Activated naive CD8-positive, alpha-beta T cell treated with anti-CD3 and anti-CD28 coated beads, Interleukin-2, amount 50 U/mL, for 16 hours (primary cell): ENCODE measurements at places on chromosomes 6 and 20.

GRCh38 chr6:84123186-84123585 is 89.6 kb downstream of the MRAP2 start:
- no peak for DNase-seq

GRCh38 chr6:80022803-80023202 is 18.4 kb downstream of the TTK start:
- DNase-seq, result no peak

GRCh38 chr6:130966344-130966980 is 96.6 kb downstream of the EPB41L2 start:
- no peak for DNase-seq

GRCh38 chr6:98839781-98840361 is 5.5 kb downstream of the POU3F2 start:
- DNase-seq, result no peak

DNA sequence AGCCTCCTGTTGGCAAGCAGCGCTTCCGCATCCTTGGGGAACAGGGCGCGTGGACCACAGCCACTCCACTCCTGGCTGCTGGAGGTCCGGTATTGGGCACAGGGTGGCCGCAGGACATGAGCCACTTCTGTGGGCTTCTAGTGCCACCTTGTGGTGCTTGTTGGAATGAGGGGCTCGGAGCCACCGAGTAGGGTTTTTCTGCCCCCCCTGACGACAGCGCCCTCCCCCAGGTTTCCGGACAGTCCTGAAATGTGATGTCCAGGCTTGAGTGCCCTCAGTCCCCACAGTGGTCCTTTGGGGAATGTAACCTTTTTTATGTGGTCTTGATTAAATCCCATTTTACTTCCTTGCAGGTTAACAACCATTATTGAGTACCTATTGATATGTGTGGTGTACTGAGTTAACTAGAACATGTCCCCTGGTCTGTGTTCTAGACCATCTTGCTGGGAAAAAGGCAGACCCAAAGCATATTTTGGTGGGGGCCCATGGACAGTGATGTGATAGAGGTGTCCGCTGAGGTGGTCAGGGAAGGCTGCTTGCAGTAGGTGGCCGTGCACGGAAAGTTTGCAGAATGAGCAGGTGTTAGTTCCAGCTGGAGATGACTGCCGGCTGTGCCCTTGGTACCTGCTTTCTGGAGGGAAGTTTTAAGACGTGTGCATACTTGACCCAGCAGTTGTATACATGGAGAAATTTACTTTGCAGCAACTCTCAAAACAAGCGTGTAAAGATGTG is 70.0 kb downstream of the PTPN1 start:
- DNase-seq, result peak; percentile 30

GRCh38 chr6:146481527-146481926 is 62.1 kb upstream of the RAB32 start:
- DNase-seq, result no peak

DNA sequence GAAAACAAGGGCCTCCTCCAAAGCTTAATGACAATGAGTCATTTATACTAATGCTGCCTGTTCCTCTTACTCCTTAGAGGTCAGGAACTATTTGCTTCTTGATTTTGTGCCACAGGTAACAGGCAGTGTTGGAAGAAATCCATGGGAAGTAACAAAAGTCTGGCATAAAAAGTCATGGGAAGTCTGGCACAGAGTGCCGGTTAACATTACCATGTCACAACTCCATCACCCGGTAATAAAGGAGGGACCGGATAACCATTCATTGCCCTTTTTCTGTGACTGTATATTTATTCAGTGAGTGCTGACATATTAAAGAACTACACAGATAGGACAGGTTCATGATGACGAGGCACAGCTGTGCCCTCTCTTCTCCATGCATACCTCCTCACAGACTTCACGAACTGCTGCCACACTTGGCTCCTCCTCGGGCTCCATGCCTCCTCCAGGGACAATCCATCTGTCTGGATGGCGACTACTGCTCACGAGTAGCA is 50.9 kb downstream of the NUDT3 start:
- DNase-seq, result no peak

- no peak for DNase-seq
These were observed 228.8 kb upstream of the FAM83B start for GRCh38 chr6:54617730-54618129.

DNA sequence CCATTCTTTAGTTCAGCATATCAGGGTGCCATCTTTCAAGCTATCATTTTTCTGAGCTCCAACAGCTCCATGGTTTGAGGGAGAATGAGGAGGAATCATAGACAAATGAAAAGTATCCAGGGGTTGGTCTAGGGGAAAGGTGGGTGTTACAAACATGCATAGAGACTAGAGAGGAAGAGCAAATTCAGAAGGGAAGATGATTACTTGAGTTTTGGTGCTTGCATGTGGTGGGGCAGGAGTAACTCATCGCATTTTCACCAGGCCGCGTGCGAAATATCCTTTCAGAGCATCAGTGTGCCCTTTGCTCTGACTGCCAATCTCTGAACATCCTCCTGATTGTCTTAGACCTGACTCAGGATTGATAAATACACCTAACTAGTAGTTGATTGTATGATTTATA is 7.7 kb upstream of the BICRAL start:
- DNase-seq, result peak; percentile 23

- no peak for DNase-seq
These were observed 20.3 kb downstream of the ENPP1 start for GRCh38 chr6:131828080-131828479.

- no peak for DNase-seq
These were observed 3.1 kb downstream of the SNPH start for GRCh38 chr20:1269235-1269634.

DNA sequence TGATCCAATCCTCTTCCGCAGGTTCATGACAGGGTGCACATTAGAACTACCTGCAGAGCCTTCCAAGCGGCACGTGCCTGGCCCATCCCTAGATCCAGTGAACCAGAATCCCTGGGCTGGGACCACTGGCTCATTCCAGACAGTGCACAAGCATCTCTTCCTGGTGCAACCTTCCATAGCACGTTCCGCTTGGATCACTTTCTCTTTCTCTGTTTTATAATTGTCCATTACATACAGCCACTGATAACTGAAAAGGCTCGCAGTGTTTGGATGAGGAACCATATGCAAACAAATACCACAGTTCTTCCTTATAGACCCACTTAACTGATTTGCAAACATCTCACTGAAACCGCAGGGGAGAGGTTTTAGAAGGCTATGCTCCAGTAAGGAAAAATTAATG is 59.6 kb upstream of the DDR1 start:
- DNase-seq, result no peak

DNA sequence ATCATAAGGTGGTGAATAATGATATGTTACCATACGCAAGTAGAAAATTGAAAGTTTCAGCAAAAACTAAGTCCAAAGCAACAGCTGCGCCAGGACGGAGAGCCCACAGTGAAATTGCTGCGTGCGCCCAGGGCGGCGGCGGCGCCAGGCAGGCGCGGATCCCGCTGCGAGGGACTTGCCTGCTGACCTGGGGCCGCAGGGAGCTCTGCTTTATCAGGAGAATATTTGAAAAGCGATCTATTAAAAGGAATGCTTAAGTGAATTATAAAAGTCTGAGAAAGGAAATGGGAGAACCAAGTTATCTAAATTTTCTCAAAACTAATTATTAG is 85.4 kb downstream of the THBS2 start:
- no peak for DNase-seq

DNA sequence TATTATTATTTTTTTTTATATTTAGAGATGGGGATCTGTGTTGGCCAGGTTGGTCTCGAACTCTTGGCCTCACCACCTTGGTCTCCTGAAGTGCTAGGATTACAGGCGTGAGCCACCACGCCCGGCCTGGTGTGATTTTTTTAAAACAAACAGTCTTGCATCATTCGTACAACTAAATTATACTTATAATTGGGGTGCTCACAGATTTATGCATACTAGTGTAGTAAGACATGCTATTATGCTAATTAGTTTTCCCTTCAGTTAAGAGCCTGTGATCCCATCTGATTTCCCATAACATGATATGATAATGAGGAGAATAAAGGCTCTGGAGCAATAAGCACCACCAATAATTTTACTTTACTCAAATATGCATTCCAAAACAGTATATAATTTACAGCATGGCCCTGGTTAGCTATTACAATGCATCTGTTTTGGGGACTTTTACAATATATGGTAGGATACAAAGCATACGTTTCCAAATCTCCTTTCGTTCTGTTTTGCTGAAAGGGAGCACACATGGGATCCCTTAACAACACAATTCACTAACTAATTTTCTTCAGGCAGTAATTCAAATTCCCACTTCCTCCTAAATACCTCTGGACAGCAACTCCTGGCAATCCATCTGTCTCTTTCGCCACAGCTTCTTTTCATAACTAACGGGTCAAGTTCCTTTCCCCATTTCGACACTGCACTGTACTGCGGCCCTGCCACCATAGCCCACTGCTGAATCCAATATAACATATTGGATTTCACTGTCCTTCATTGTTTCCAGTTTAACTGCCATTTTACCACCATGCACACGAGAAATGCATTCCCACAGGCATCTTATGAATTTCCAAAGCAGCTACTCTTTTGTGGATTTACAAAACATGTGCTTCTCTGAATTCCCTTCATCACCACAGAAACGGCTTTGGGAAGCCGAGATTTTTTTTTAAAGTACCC is 1.7 kb downstream of the NUDT3 start:
- no peak for DNase-seq

- no peak for DNase-seq
These were observed 39.3 kb downstream of the BEND3 start for GRCh38 chr6:107075951-107076381.

DNA sequence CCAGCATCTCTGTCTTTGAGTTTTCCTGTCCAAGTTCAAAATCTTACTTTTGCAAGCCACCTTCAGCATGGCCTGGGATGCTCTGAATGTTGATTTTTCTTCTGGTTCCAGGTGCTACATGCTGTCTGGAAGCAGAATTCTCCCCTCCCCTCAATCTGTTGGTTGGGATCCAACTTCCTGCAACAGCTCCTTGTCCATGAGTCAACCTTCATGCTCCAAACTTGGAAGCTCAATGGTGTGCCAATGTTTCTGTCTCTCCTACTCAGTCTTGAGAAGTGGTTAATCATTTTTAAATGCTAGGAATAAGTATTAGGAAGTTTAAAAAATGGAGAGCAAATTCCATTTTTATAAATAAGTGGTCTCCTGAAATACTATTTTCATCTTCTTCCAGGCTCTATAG is 33.2 kb upstream of the PLEKHG1 start:
- DNase-seq, result no peak

- no peak for DNase-seq
These were observed 2.1 kb downstream of the MDN1 start for GRCh38 chr6:89817481-89817880.
